ENCODE measurements at places on chromosomes 1 and 21. TPM values are rescaled to one million over a fixed set of nuclear protein-coding genes. Genes with fewer than 3 reads are reported as not detected.

Gene CALML6
- total RNA-seq = not detected

Gene RPE65
- total RNA-seq = not detected

Gene LENEP
- total RNA-seq = not detected

Gene HES3
- 22.2 TPM for total RNA-seq

Gene MAP3K21
- 4.2 TPM for total RNA-seq

Gene GNAT2
- total RNA-seq = 0.25 TPM

Gene S100A5
- total RNA-seq = not detected

Gene PFDN2
- 74.1 TPM for total RNA-seq

Gene ADGRB2
- 7.1 TPM for total RNA-seq

Gene PRR9
- not detected for total RNA-seq

Gene LBR
- total RNA-seq = 171 TPM

Gene ATP1A2
- total RNA-seq = 154 TPM

- DNase-seq = no peak
Measured at GRCh38 chr1:209456878-209457277, 126.6 kb upstream of the CAMK1G start.

GRCh38 chr21:44515359-44516165 is 24.4 kb downstream of the KRTAP10-1 start:
- DNase-seq = no peak

DNA sequence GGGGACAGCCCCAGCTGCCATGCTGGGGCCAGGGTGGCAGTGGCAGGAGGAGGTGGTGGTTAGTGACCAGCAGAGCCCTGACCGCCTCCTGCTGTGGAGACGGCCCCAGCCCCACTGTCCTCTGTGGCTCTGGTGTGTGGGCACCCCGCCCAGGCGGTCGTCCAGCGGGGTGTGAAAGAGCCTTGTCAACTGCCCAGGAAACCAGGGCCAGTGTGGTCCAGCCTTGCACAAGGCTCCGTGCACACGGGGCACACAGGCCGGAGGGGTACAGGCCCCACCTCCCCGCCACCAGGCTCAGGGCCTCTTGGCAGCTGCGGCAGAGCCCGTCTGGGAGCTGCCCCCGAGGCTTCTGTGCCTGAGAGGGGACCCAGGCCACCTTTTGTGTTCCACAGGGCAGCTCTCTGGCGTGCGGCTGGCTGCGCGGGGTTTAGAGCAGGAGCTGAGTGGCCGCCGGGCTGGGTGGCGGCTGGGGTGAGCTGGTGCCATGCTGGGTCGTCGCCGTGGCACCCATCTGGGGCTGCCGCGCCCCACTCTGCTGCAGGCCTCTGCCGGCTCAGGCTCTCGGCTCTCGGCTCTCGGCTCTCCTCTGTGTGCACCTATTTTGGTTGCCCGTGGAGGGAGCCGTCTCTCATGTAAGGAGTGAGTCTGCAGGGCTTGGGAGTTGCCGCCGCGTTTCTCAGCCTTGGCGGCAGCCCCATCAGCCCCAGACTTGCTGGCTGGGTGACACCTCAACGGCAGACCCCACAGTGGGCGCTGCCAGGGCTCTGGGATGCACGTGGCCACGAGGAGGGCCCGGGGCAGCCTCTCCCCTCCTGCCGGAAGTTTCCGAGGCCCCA is 36.1 kb downstream of the SLX9 start:
- no peak for DNase-seq

DNA sequence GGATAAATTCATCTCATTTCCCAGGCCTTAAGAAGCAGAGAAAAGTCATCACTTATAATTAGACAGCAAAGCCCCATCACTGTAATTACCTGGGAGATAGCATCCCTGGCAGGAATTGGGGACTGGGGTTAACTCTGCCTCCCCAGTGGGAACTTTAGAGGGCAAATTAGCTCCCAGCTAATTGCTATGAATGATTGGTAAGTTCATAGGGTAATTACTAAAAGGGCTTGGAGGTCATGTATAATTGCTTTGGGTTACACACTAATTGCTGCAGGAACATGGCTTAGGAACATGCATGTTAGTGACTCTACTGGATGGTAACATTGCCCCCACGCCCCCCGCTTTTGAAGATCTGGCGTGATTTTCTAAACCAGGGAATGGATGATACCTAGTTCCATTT is 64.8 kb downstream of the UBE2T start:
- no peak for DNase-seq

DNA sequence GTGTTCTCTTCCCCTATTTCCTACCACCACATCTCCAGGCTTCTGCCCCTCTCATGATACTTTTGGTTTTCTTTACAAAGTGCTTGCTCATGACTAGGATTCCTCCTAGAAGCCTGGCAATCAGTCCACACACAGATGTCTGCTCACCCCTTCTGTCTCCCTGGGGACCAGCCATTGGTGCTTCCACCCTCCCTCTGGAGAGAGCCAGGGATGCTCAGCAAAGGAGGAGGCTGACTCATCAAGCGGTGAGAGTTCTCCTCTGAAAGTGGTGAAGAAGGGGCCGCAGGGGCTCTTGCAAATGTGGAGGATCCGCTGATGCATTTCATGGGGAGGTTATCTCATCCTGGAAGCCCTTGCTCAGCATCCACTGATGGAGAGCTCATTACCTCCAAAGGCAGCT is 14.5 kb downstream of the NT5C1A start:
- DNase-seq = no peak

DNA sequence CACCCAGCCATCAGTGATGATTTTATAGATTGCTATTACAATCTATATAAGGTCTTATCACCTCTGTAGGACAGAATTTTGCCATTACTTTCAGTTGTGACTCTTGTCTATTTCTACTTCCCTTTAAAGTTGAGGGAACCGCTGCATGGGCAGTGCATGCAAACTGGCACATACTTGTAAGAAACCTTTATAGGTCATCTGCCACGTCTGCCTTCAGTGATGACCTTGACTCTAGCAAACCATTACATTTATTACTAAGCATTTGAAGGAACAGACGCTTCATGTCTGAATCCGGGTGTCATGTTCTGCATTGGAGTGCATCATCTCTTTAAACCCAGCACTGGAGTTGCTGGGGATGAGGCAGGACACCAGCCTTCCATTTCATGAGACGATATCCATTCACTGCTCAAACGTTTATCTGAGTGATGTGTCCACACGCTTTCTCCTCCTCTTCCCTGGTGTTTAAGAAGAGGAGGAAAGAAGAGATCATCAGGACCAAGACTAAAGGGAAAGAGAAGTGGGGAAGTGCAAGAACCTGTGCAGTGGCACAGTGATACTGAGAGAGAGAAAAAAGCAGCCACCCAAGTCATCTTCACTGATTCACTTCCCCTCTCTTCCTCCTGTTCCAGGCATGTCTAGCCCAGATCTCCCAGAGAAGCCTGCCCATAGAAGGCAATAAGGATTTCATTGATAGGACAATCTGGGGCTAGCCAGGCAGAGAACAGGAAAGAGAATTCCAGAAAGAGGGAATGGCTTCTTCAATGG is 14.1 kb downstream of the CCSAP start:
- no peak for DNase-seq

DNA sequence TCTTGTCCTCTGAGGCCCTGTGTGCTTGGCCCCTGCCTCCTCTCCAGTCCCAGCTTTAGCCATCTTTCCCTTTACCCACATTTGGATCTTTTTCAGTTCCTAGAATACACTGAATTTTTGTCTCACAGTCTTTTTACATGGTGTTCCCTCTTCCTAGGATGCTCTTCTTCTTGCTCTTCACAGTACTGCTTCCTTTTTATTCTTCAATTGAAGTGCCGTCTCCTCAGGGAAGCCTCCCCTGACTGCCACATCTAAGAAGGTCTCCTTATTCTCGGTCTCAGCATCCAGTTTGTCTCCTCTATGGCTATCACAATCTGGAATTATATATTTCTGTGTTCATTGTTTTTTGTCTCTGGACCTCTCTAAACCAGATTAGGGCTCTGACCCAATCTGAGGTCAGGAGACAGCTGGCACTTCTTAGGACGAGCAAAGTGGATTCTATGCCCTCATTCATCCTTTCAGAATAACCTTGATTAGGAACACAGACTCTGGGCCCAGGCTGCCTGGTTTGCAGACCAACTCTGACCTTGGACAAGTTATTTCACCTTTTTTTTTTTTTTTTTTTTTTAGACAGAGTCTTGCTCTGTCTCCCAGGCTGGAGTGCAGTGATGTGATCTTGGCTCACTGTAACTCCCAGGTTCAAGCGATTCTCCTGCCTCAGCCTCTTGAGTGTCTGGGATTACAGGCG is 3.2 kb upstream of the FGR start:
- no peak for DNase-seq

GRCh38 chr1:47759251-47759935 is 237.8 kb downstream of the TRABD2B start:
- no peak for DNase-seq

GRCh38 chr1:205947024-205947423 is 3.8 kb upstream of the SLC26A9 start:
- no peak for DNase-seq

DNA sequence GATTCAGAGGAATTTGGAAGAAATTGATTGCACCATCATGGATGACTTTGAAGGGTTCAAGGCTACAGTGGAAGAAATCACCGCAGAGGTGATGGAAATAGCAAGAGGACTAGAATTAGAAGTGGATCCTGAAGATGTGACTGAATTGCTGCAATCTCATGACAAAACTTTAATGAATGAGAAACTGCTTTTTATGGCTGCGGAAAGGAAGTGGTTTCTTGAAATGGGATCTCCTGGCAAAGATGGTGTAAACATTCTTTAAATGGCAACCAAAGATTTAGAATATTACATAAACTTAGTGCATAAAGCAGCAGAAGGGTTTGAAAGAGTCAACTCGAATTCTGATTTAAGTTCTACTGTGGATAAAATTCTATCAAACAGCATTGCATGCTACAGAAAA is 698.6 kb downstream of the PLA2G4A start:
- DNase-seq = no peak

DNA sequence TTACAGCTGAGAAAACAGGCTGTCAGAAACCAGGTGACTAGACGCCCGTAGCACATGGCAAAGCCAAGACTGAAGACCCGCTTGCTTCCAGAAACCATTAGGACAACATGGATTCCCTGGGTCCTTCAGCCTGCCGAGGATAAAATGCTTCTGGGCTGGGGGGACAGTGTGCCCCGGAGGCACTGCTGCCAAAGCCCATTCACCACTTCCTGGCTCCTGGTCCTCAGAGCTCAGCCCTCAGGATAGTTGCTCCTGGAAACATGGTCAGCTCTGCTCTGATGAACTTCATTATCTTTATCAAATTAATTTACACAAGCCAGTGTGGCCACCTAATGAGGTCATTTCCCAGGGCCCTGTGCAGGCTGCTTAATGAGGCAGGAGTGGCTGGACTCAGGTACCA is 41.1 kb upstream of the ACTL8 start:
- DNase-seq = no peak

DNA sequence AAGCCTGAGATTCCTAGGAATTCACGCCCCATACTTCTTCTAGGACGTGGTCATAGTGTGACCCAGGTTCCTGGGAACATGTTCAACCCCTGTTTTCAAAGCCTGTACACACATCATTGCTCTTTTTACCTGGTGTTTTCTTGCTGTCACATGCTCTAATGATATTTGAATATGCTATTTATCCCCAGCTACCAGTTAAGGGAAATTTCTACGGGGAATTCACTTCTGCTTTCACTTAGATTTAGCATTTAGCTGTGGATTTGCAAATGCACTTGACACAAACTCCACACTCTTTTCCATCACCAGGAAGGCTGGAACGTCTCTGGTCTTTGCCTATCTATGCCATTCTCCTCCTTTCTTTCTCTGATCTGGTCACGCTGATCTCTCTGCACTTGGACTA is 11.3 kb upstream of the SAMSN1 start:
- no peak for DNase-seq

DNA sequence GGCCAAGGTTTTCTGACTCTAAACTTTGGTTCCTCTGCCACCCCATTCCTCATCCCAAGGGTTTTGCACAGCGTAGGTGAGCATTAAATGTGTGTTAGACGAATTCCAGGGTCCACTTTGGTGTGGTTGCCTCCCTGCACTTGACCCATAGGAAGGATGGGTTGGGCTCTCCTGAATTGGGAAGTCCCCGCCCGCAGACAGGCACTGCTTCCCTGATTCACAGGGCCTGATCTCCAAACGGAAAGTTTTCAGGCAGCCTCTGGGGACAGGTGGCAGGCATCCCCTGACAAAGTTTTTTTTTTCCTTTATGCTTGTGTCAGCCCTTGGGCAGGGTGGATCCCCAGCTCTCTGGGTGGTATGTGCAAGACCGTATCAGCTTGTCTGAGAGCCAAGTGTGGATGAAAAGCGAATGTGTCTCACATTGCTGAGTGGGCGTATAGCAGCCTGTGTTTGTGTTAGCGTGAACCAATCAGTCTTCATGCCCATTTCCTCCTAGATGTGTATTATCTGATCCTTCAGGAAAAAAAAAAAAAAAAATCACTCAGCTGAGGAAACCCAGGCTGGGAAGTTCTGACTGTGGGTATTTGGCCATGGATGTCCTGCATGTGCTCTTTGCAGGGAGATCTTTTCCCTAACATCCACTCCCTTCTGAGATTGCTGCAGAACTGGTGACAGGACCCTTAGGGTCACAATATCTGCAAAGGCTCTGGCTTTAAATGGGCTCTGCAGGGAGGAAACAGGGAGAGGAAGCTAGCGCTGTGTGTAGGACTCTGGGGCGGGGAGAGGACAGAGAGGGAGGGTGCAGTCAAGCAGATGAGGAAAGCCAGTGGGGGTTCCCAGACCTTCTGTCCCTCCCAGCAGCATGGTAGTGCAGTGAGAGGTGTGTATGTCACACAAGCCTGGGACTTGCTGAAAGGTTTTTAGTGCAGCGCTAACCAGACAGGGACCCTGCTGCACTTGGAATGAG is 42.2 kb upstream of the TRABD2B start:
- no peak for DNase-seq

DNA sequence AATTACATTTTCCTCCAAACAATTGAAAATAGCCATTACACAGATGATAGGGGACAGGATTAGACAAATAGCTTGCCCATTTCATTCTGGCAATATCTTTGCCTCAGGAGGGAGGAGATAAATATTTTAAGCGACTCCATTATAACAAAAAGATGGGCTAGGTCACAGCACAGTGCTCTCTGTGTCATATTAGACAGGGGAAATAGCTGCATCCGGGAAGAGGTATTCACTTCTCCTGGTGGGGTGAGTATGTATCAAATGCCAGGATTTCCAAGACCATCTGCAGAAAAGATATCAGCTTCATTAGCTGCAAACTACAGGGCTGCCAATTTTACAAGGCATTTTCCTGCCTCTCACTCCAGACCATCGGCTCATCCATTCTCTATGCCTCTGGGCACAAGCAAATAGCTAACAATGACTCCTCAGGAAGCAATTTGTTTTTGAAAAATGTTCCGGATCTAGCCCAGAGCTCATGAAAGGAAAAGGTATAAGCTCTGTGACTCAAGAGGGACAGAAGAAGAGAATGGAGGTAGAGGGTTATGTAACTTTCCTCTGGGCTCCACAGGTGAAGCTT is 41.9 kb upstream of the ANGPTL7 start:
- DNase-seq = no peak

GRCh38 chr1:39676948-39677548 is 5.1 kb upstream of the NT5C1A start:
- DNase-seq = no peak

DNA sequence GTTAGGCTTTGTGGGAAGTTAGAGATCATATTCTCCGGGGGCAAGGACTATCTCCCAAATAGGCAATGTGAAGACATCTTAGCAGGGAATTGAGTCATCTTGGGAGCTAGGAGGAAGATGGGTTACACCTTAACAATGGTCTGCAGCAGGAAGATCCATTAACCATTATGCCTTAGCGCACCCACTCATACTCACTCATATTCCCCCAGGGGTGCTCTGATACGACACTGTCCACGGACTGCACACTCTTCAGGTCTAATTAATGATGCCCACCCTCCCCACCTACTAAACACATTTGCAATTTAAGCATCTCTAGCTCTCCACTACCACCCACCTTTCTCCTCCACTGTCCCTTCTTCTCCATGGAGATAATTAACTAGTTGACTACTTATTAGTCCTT is 857 bp upstream of the AK5 start:
- DNase-seq = no peak

- DNase-seq = no peak
Measured at GRCh38 chr1:55534565-55535121, 319.5 kb upstream of the USP24 start.

Data from neural progenitor cell (in vitro differentiated cells).